ENCODE measurements at places on chromosomes 5 and 9.

- no peak for DNase-seq
Measured at GRCh38 chr9:69097064-69097463, 61.5 kb downstream of the FXN start.

- DNase-seq: no peak
Measured at GRCh38 chr5:152534641-152535040, 129.6 kb upstream of the NMUR2 start.

DNA sequence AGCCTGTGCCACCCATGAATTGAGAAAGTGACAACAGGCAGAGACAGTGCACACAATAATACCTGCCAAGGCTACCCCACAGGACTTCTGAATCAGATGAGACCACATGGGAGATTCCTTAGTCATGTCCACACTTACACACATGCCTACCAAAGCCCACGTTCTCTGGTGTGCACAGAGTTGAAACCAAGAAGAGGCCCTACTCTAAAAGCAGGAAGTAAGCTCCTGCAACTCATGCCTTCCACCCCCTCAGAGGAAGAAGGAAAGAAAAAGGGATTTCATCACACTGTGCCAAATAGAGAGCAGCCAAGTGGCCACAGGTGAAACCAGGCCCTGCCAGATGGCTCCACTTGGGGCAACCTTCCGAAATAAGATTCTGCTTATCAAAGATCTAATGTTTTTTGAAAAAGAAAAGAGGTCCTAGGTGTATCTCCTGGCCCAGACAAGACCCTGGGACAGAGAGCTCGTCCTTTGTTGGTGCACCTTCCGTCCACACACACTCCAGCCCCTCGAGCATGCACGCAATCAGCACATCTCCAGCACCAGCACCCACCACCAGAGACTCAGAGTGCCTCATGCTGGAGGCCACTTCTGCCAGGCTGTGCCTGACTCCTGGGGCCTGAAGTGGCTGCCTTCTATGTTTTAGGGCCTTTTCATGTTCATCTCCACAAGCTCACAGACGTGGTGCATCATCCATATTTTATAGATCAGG, 114.6 kb upstream of the SPOCK1 start:
- no peak for DNase-seq

GRCh38 chr5:140321796-140322195, 18.9 kb upstream of the PFDN1 start:
- DNase-seq: no peak

DNA sequence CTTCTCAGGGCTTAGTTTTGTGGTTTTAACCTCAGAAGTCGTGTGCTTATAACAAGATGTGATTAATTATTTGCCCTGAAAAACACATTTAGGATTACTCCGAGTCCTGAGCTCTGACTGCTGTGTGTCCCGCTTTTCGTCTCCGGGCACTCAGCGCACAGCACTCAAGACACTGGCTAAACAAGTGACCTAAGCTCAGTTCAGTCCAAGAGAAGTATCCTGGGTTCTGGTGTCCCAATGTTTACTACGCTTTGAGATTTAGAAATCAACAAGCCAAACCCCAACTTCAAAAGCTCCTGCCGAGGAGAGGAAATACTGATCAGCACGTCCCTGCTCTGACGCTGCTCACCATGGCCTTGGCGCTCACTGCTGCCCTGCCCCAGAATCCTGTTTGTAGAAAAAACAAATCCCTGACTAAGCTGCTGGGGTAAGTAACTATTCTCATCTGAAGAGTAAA, 53.2 kb downstream of the IPPK start:
- DNase-seq: no peak

GRCh38 chr5:10199692-10200091, 50.0 kb downstream of the ATPSCKMT start:
- DNase-seq: no peak

- no peak for DNase-seq
Measured at GRCh38 chr9:108621991-108622855, 233.6 kb downstream of the ACTL7B start.

- DNase-seq: no peak
Measured at GRCh38 chr5:173397516-173397915, 69.3 kb upstream of the STC2 start.

DNA sequence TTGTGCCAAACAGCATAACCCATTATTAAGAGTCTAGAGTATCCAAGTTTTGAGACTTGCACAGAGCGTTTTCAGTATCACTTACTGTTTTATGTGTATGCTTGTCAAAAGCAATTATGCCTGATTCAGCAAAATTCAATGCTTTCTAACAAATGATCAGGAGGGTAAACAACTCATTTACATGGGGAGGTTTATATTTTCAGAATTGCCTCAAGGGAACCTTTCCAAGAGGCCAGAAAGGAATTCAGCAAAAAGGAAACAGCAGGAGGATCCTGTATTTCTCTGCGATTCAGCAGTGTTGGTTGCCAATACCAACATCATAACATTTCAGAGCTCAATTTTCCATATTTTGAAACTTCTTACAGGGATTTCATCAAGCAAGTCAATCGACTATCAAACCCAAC, 69.3 kb upstream of the DAB2 start:
- DNase-seq: no peak

DNA sequence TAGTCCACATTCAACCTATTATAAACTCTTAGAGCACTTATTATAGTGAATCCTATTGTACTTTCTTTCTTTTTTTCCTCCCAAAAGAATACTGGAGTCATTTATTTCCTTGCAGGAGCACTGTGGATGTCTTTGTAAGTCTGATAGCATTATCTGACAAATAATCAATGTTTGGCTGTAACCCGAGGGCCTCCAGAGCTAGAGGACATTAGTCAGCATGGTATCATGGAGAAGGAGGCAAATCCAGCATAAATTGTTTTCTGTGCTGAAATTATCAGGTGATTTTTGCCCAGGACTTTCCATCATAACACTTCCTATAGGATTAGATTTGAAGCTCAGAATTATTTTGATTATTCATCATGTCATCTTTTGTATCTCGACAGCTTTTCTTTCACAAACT, 551.0 kb downstream of the ZNF608 start:
- no peak for DNase-seq

- no peak for DNase-seq
Measured at GRCh38 chr9:115230924-115231515, 113.1 kb upstream of the TNC start.

- DNase-seq: no peak
Measured at GRCh38 chr5:158179271-158179670, 320.3 kb upstream of the CLINT1 start.

GRCh38 chr5:116652196-116652729, 77.6 kb upstream of the SEMA6A start:
- DNase-seq: no peak

- DNase-seq: no peak
Measured at GRCh38 chr5:53313145-53313544, 167.3 kb upstream of the FST start.

GRCh38 chr9:75950998-75951397, 60.5 kb downstream of the PCSK5 start:
- DNase-seq: no peak

DNA sequence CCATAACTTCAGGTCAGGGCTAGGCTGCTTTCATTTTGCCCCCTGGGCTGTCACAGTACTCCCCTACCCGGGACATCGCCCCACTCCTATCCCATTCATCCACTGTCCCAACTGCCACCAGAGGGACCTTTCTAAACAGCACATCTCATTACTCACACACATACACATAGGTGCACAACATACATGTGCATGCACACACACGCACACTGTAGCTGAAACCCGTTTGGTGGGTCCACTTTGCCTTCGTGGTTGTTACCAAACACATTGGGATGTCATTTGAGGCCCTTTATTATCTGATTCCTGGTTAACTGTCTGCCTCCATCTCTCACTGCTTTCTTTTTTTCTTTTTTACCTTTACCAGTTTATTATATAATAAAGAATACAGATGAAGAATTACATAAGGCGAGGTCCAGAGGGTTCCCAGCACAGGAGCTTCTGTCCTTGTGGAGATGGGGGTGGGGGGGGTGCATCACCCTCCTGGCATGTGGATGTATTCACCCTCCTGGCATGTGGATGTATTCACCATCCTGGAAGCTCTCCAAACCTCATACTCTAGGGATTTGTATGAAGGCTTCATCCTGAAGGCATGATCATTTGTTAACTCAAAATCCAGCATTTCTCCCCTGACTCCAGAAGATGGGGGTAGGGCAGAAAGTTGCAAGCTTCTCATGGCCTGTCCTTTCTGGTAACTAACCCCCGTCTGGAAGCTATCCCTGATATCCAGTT, 186.0 kb downstream of the GOLPH3 start:
- no peak for DNase-seq

GRCh38 chr9:133799716-133800115, 61.6 kb upstream of the SARDH start:
- DNase-seq: no peak

- no peak for DNase-seq
Measured at GRCh38 chr5:131194725-131195124, 24.0 kb downstream of the LYRM7 start.

GRCh38 chr9:136545692-136545964, 220 bp downstream of the NOTCH1 start:
- no peak for DNase-seq

- DNase-seq: no peak
Measured at GRCh38 chr9:113154471-113154870, 3.7 kb downstream of the SLC31A2 start.

DNA sequence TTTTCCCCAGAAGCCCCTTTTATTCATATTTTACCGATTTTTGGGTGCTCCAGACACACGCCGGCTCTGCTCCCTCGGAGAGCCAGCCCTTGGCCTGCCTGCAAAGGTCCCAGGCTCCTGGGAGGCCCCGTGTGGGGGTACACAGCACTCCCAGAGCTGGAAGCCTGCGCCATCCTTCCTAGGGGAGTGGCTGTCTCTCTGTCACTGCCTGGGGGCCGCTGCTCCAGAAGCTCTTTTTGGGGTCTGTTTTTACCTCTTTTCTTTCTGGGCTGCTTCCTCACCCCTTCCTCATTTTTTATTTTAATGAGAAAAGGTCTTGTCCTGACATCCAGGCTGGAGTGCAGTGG, 119.1 kb upstream of the COL5A1 start:
- DNase-seq: no peak

- DNase-seq: peak; percentile 67
Measured at GRCh38 chr9:7570107-7570720, 229.4 kb downstream of the DMAC1 start.

- DNase-seq: no peak
Measured at GRCh38 chr5:159787837-159788236, 128.4 kb upstream of the ADRA1B start.

- DNase-seq: peak; percentile 48
Measured at GRCh38 chr5:80408484-80409366, 861 bp downstream of the ZFYVE16 start.

- DNase-seq: no peak
Measured at GRCh38 chr9:127384901-127385300, 12.1 kb upstream of the SLC2A8 start.

GRCh38 chr9:105026451-105026850, 98.5 kb upstream of the ABCA1 start:
- DNase-seq: no peak

- no peak for DNase-seq
Measured at GRCh38 chr9:25449503-25449902, 228.7 kb downstream of the TUSC1 start.

DNA sequence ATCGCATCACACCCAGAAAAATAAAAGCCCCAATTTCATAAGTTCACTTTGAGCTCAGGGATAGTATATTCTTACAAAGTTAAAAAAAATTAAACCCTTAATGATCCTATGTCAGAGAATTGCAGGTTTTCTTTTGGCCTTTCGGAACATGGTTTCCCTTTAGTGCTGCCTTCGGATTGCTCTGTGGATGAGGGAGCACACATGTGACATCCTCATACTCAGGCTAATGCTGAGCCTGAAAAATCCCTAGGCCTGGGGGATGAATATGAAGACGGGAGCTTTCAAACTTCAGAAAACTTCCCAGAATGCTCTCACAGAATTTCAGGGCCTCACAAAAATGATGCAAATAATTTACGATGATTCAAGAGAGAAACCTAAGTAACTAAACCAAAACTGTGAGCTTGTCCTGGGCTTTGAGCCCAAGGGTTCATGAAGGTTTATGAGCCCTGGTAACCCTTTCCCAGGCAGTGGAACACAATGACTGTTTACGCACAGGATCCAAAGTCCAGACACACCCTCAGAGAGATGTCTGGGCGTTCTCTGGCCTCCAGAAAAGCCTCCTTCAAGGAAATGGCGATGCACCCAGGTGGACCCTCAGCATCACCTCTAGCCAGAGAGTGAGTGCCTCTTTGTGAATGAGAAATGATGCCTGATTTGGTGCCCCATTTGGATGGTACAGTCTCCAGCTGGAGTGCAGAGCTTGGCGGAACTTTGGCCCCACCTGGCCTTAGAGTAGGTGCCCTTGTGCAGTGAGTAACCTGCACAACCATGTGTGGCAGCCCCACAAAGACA, 145.4 kb downstream of the ENTREP1 start:
- no peak for DNase-seq

Data from NCI-H774 (cell line).